ENCODE measurements at places on chromosomes 5 and 9. TPM values are rescaled to one million over a fixed set of nuclear protein-coding genes. Genes with fewer than 3 reads are reported as not detected.

The PCDHGB1 gene
- 0.38 TPM for total RNA-seq

The PCYOX1L gene
- total RNA-seq = 8.2 TPM

The ZNF483 gene
- total RNA-seq = 1.2 TPM

The STK10 gene
- 29.3 TPM for total RNA-seq

The GRIN3A gene
- total RNA-seq = not detected

The PLPP7 gene
- total RNA-seq = 19.4 TPM

The GRM6 gene
- total RNA-seq = not detected

The HNRNPA0 gene
- total RNA-seq = 8.2 TPM

The LCN9 gene
- not detected for total RNA-seq

The BTNL3 gene
- total RNA-seq = not detected

The PDGFRB gene
- total RNA-seq = 197 TPM

The FOXD4 gene
- 0.19 TPM for total RNA-seq

The TTC16 gene
- under 0.01 TPM for total RNA-seq

The HDHD3 gene
- 11.8 TPM for total RNA-seq

The HSD17B3 gene
- not detected for total RNA-seq

The PTPDC1 gene
- total RNA-seq = 8.7 TPM

The MCTP1 gene
- 3.7 TPM for total RNA-seq

The SH3TC2 gene
- total RNA-seq = 4.4 TPM

The GHR gene
- total RNA-seq = 2.8 TPM

The ORM2 gene
- total RNA-seq = not detected

The NOXA1 gene
- total RNA-seq = not detected

The ASTN2 gene
- total RNA-seq = 8.2 TPM

The ZFP37 gene
- 2.3 TPM for total RNA-seq

The NRG2 gene
- 0.56 TPM for total RNA-seq

The TAF11L12 gene
- not detected for total RNA-seq

The ZNF366 gene
- under 0.01 TPM for total RNA-seq

The PAEP gene
- total RNA-seq = not detected

The RUSC2 gene
- 24.8 TPM for total RNA-seq

The ANKRD34B gene
- total RNA-seq = not detected

The PRR7 gene
- 10.9 TPM for total RNA-seq

The CER1 gene
- total RNA-seq = not detected

The SCAMP1 gene
- total RNA-seq = 124 TPM

The MEIKIN gene
- total RNA-seq = not detected

The TMEM8B gene
- total RNA-seq = 2.0 TPM

The PDE6A gene
- not detected for total RNA-seq

The ACSL6 gene
- under 0.01 TPM for total RNA-seq

The CLPTM1L gene
- 300 TPM for total RNA-seq

The ZNF300 gene
- total RNA-seq = 5.6 TPM

The MARVELD2 gene
- total RNA-seq = 0.38 TPM

The RRAGA gene
- 103 TPM for total RNA-seq

The NR2F1 gene
- total RNA-seq = 33.2 TPM

The C5orf58 gene
- not detected for total RNA-seq

The OTULIN gene
- 19.4 TPM for total RNA-seq

The PDZD2 gene
- total RNA-seq = 0.28 TPM

The OTP gene
- total RNA-seq = not detected

The SLC25A2 gene
- total RNA-seq = 0.19 TPM

The SLC23A1 gene
- total RNA-seq = not detected

The CCDC192 gene
- not detected for total RNA-seq

The UCK1 gene
- 19.4 TPM for total RNA-seq

The TNFSF8 gene
- not detected for total RNA-seq

The OR13F1 gene
- total RNA-seq = not detected

The CFAP90 gene
- not detected for total RNA-seq

The TRIM36 gene
- 0.56 TPM for total RNA-seq

All from regular cardiac myocyte (primary cell).